ENCODE measurements at places on chromosomes 7 and 10. TPM values are rescaled to one million over a fixed set of nuclear protein-coding genes. Genes with fewer than 3 reads are reported as not detected.

- peak; percentile 47 for DNase-seq
These were observed 34.7 kb upstream of the NFE2L3 start for GRCh38 chr7:26117142-26117807.

GRCh38 chr7:102412548-102412947 lies 16.4 kb downstream of the PRKRIP1 start:
- DNase-seq = peak; percentile 76

DNA sequence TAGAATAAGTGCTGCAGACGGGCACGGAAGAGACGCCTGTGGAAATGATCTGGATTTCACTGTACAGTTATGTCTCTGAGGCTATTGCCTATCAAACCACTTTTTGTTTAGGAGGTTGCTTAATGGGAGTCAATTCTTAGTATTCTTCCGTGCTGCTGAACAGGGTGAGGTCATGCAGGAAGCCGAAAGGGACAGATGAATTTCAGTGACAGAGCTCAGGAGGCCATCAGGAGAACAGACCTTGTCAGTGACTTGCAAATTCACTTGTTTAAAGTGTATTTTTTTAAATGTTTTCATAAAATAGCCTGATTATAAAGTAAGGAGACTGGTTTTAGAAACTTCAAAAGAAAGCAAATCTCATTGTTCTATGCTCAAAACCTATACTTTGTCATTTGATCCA lies 58.9 kb downstream of the XRCC2 start:
- DNase-seq = no peak

GLUD1 gene
- total RNA-seq = 151 TPM

TRPV5 gene
- total RNA-seq = not detected
